Sigmoid colon (tissue), 7 donors: ENCODE measurements at places on chromosomes 13 and 19. TPM values are rescaled to one million over a fixed set of nuclear protein-coding genes. Genes with fewer than 3 reads are reported as not detected.

The ADAMTSL5 gene
- polyA plus RNA-seq, result not detected

The GNG7 gene
- 1.8 TPM for polyA plus RNA-seq

The PCP2 gene
- not detected for polyA plus RNA-seq

The SPTBN4 gene
- not detected for polyA plus RNA-seq

The KLK2 gene
- not detected for polyA plus RNA-seq

The CERS1 gene
- 0.70 TPM for polyA plus RNA-seq

The DHDH gene
- polyA plus RNA-seq, result not detected

The KIR3DL2 gene
- 0.22 TPM for polyA plus RNA-seq

The CYP4F3 gene
- polyA plus RNA-seq, result 0.46 TPM

The TNFAIP8L1 gene
- polyA plus RNA-seq, result 3.7 TPM

The ADPRHL1 gene
- polyA plus RNA-seq, result 4.9 TPM

The ZNF317 gene
- 12.6 TPM for polyA plus RNA-seq

The THSD1 gene
- polyA plus RNA-seq, result not detected

The OR4F17 gene
- not detected for polyA plus RNA-seq

The KLHL1 gene
- not detected for polyA plus RNA-seq

The OR7G2 gene
- polyA plus RNA-seq, result not detected

The SLC17A7 gene
- polyA plus RNA-seq, result 1.8 TPM

The APOC1 gene
- 49.9 TPM for polyA plus RNA-seq

The CYP4F8 gene
- polyA plus RNA-seq, result not detected

The SIGLEC8 gene
- 0.60 TPM for polyA plus RNA-seq

The PALM gene
- 12.5 TPM for polyA plus RNA-seq

The ATP4A gene
- polyA plus RNA-seq, result not detected

The IGSF23 gene
- not detected for polyA plus RNA-seq

The STX10 gene
- 63.1 TPM for polyA plus RNA-seq

The CNFN gene
- 9.7 TPM for polyA plus RNA-seq

The ANGPTL8 gene
- polyA plus RNA-seq, result 8.1 TPM

The ZNF700 gene
- 5.8 TPM for polyA plus RNA-seq

The ZNF575 gene
- polyA plus RNA-seq, result 4.2 TPM

The LILRA1 gene
- not detected for polyA plus RNA-seq

The RASL11A gene
- 43.1 TPM for polyA plus RNA-seq

The CYP2A6 gene
- not detected for polyA plus RNA-seq

The PROZ gene
- polyA plus RNA-seq, result not detected

The PALM3 gene
- polyA plus RNA-seq, result not detected

The IGFL4 gene
- not detected for polyA plus RNA-seq

The FBXL12 gene
- polyA plus RNA-seq, result 18.6 TPM

The C1QTNF9 gene
- polyA plus RNA-seq, result not detected

The CDX2 gene
- 168 TPM for polyA plus RNA-seq

The MBD3L2 gene
- polyA plus RNA-seq, result not detected
